WTC11 (cell line): ENCODE measurements at places on chromosomes 11 and 22.

GRCh38 chr22:46580940-46581537, 39.1 kb upstream of the GRAMD4 start:
- no peak for DNase-seq

DNA sequence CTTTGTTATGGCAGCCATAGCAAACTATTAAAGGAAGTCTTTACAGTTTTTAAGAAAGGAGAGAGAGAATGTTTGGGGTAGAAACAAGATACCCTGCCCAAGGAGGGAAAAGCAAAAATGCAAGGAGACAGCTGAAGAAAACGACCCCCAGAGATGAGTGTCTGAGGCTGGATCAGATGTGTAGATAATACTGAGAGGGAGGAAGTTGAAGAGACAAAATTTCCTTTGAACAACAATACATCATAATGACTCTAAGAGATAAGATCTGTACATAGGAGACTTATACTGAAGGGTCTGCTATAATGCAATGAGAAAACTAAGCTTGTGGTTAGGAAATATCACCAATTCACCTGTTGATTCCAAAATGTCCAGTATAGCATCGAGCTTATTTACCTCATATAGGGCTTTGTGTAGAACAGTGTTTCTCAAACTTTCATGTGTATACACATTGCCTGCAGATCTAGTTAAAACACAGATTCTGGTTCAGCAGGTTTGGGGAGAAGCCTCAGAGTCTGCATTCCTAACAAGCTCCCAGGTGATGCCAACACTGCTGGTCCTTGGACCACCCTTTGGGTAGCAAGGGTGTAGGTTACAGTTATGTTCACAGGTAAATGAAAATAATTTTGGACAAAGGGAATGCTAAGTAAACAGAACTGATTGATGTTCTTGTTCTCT, 5.8 kb upstream of the CEP295 start:
- DNase-seq = no peak

DNA sequence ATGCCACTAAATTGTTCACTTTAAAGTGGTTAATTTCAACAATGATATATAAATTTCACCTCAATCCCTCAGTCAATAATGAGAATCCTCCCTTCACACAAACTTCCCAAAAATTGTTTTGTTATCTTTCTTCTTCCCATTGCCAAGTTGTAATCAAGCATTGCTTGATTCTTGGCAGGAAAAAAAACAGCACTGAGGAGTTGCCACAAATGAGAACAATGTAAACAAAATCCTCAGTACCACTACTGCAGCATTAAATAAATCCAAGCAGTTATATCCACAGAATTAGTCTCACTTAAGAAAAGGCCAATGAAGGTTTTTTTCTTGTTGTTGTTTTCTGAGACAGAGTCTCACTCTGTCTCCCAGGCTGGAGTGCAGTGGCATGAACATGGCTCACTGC, 38.2 kb downstream of the FAM168A start:
- DNase-seq = no peak

GRCh38 chr11:104957280-104957679, 11.1 kb downstream of the CASP4 start:
- DNase-seq = no peak

DNA sequence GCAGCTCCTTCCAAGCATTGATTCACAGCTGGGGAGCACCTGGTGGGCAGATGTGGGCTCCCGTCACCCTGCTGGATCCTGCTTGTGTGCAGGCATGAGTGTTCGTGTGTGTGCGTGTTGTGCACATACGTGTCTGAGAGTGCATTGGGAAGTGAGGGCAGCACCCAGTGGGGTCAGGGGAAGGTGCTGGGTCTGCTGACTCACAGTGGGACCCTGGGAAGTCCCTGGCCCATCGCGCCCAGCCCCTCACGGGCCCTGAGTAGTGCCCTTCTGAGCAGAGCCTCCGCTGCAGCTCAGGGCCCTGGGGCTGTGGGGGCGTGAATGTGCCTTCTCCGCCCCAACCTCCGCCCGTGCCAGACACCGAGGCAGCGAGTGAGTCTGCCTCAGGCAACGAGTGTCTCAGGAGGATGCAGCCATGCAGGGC, 36.8 kb downstream of the WNT11 start:
- DNase-seq = no peak

DNA sequence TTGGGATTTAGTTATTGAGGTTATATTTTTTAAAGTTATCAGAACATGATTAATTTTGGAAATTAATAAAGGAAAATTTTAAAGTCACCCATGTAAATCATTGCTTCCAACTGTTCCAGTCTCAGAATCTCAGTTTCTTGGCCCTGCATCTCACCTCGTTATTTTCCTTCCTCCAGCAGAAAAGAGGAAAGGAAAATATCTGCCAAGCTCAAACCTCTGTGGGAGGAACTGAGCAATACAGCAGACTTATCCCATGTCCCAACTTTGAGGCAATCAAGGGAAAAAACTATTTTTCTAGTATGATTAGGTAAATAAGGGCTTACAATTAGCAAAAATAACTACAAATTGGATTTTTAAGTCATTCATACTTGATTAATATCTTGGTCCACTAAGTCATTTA, 30.1 kb downstream of the ELMOD1 start:
- DNase-seq = no peak

DNA sequence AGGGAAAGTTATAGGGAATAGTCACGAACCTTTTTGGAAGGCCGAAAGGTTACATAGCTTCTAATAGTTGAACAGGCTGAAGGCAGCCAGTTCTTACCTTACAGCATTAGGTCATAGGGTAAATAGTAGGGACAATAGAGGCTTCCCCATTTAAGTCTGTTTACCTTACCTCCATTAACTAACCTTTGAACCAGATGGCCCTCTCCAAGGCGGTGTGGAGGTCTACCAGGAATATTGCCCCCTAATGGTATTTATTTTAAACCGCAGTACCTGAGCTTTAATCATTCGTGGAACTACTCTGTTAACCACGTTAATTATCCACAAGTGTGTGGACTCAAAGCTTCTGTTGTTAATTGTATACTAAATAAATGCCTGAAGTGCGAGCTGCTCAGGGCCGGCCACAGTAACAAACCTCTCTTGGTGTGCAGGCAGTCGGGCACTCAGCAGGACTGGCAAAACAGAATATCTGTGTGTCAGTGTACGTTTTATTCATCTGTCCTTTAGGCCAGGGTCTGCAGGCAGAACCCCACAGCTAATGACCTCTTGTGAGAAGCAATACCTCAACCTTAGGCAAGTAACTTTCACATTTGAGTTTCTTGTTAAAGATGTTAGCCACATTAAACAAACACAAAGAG, 81.7 kb downstream of the PRCP start:
- no peak for DNase-seq

DNA sequence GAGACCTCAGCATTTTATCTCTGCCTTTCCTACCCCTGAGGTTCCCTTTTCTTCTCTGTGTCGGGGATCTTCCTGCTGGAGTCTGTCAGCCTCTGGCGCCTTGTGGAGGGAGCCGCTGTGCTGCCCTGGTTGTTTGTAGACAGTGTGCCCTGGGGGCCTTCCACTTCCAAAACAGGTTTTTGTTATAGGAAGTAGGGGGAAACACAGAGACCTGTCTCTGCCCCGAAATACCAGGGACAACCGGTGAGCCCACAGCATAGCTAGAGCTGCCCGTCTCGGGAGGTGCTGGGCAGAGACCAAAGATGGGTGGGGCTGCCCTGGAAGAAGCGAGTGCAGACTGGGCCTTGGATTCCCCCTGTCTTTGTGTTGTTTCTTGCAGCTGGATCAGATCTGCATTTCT, 8.0 kb downstream of the NCAPH2 start:
- DNase-seq = no peak

GRCh38 chr11:63670433-63671321, 499 bp downstream of the ATL3 start:
- DNase-seq = peak; percentile 48

DNA sequence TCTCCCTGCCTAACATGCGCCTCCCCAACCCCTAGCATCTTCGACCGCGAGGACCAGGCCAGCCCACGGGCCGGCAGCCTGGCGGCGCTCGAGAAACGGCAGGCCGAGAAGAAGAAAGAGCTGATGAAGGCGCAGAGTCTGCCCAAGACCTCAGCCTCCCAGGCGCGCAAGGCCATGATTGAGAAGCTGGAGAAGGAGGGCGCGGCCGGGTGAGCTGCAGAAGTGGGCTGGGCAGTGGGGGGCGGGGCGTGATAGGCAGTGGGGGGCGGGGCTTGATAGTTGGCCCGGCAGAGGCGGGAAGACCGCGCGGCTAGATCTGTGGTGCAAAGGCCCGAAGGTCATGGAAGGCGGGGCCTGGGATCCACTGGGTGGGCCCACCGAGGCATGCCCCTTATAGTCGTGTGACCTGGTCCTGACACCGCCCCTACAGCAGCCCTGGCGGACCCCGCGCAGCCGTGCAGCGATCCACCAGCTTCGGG, 8.7 kb downstream of the SELENOM start:
- DNase-seq = peak; percentile 80

GRCh38 chr11:76152741-76153570, 53.3 kb downstream of the WNT11 start:
- DNase-seq = no peak

DNA sequence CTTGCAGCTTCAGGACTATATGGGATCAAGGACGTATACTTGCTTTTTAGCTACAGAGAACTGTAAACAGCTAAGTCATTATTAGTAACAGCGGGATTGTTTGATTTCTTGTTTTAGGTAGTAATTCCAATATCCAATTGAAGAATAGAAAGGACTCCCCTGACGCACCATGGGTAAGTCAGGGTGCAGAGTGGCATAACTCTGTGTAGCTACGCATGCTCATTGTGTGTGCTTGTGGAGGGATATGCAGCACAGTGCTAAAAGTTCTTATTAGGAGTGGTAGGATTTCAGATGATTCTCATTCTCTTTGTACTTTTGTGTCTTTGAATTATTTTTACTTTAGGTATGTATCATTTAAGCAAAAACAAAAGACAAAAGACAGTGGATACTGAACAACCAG, 7.7 kb upstream of the PEX26 start:
- no peak for DNase-seq

GRCh38 chr11:115961159-115962003, 457.2 kb upstream of the CADM1 start:
- no peak for DNase-seq

DNA sequence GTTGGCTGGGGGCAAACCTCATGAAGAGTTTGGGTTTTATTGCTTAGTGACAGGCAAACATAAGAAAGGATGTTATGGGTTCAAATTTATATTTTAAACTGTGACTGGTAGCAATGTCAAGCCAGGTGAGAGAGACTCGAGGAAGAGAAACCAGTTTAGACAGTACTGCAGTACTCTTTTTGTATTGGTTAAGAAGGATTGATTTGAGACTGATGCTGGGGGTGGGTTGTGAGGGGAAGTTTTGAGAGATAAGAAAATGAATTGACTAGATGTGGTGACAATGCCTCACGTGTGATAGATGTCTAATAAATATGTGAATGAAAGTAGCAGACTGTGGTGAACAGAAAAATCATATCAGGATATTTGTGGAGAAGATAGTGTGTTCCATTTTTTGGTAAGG, 142.4 kb downstream of the DDX10 start:
- DNase-seq = no peak

DNA sequence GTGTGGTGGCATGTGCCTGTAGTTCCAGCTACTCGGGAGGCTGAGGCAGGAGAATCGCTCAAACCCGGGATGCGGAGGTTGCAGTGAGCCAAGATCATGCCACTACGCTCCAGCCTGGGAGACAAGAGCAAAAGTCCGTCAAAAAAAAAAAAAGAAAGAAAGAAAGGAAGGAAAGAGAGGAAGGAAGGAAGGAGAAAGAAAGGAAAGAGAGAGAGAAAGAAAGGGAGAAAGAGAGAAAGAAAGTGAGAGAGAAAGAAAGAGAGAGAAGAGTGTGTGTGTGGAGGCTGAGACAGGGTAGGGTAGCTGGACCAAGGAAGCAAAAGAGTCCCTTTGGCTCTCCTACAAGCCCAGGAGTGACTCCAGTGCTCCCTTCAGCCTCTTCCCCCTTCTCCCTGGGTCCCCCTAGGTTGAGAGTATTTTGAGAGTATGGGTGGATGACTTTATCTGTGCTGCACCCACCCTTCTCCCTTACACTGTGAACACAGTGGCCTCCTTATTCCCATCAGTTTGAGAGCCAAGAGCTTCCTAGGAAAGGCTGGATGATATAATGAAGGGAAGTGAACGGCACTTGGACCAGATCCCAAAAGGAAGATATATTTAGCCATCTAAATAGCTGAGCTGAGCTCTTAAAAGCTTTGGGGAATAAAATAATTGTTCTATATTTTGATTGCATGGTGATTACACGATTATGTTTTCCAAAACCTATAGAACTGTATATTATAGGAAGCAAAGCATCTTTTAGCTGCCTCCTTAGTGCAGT, 9.5 kb upstream of the DENND5A start:
- no peak for DNase-seq

GRCh38 chr11:67281552-67282150, 7.5 kb upstream of the ANKRD13D start:
- no peak for DNase-seq

GRCh38 chr22:42994917-42995562, 19.9 kb downstream of the PACSIN2 start:
- no peak for DNase-seq

GRCh38 chr11:114057605-114058004, 1.9 kb upstream of the ZBTB16 start:
- no peak for DNase-seq

GRCh38 chr22:23116506-23117263, 25.1 kb downstream of the RSPH14 start:
- DNase-seq = no peak

DNA sequence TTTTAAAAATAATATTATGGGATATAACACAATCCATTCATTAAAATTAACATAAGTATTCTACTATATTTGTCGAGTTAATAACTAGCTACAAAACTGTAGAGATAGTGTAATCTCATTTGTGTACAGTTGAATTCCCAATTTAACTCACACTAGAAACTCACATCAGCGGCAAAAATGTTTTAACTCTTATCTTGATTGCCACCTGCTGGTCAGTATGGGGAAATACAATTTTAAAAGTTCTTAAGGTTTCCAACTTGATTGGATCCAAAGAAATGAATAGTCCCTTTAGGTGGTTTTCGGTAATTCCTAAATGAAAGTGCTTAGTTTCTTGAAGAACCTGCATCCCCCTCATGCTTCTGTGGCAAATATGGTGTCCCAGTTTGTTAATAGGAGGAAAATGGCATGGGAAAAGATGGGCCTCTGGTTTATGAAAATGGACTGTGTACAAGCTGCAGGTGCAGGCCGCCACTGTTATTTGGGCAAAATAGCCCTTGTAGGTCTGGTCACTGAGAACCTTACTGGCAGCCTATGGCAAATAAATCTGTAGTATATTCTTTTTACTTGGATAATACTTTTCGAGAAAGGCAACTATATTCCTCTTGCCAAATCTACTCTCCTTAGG, 33.7 kb upstream of the SLC17A6 start:
- no peak for DNase-seq

DNA sequence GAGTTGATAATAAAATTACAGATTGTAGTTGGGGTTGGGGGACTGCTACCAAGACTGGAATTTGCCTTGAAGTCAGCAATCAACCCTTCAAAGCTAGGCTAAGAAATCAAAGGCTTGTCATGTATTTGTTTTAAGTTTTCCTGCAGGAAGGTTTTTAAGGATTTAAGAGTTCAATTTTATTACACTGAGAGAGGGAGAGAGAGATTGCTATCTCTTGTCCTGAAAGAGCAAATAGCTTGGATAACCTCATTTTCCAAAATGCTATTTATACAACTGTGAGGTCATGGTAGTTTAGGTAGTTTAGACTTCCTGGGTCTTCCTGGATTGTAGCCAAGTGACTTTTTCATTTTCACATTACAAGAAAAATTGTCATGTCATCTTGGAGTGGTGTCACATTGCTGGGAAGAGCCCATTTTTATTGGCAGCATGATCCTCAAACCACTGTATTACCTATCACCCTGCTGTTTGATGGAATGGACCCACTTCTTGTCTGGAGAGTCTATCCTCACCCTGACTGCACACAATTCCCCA, 10.1 kb upstream of the PRSS23 start:
- DNase-seq = no peak
